Stimulated activated CD8-positive, alpha-beta memory T cell treated with anti-CD3 and anti-CD28 coated beads, Interleukin-4, amount 100 ng/mL, for 4 hours (primary cell): ENCODE measurements at places on chromosomes 1 and 21.

DNA sequence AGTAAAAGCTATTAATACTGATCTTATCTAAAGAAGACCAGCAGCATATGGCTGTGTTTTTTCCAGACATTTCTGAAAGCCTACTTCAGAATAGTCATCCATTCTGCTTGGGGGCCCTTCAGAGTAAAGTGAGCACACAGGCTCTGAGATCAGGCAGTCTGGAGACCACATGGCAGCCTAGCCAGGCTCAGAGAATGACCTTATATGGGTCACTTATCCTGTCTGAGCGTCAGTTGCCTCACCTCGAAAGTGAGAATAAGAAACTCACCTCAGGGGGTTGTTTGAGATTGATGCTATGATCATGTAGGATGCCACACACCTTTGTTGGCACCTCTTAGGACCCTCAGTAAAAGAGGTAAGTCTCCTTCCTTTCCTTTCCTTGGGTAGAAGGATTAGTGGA is 270.4 kb downstream of the GRIK1 start:
- DNase-seq: no peak

- no peak for DNase-seq
These were observed 173.7 kb upstream of the CAMK1G start for GRCh38 chr1:209409780-209410179.

DNA sequence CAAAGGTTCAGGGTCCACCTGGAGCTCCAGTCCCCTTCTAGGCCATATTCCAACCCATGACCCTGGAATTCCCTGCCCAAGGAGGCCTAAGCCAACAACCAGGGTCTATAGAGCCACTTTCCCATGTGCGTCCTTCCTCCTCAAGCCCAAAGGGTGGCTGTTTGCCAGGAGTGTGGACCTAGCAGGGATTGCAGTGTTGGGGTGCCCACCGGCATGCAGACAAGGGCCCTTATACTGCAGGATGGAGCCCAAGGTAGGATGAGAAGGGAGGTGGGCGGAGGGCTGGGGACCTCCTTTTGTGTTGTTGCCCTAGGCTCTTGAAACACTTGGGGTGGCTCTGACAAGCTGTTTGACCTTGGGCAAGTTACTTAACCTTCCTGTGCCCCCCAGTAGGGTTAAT is 19.7 kb upstream of the ADGRB2 start:
- DNase-seq: no peak

DNA sequence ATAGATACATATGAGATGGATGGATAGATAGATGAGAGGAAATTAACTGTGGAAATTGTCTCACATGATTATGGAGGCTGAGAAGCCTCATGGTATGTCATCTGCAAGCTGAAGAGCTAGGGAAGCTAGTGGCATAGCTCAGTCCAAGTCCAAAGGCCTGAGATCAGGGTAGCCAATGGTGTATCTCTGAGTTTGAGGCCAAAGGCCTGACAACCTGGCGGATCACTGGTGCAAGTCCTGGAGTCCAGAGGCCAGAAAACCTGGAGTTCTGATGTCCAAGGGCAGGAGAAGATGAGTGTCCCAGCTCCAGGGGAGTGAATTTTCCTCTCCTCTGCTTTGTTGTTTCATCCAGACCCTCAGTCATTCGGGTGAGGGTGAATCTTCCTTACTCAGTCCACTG is 43.9 kb upstream of the SPOCD1 start:
- no peak for DNase-seq

DNA sequence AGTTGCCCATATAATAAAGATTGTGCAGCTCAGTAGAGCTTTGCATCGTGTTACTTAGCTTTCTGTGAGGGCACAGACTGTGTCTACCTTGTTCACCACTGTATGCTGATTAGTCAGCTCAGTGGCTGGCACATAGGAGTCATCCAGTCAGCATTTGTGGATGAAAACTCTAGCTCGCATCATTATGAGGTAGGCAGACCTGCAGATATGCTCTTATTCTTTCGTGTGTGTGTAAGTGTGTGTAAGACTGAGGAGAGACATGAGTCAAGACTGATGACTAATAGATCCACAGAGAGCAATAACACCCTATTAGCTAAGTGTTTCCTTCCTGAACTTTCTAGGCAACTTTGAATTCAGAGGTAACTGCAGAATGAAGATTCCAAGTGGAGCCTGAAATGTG is 17.1 kb downstream of the TTF2 start:
- peak; percentile 11 for DNase-seq

- no peak for DNase-seq
These were observed 534.0 kb downstream of the KIF26B start for GRCh38 chr1:245688536-245689453.
